ENCODE measurements at places on chromosomes 5 and 9.
A peak's percentile ranks its signal among the peaks of the same experiment; 100 is the strongest.

GRCh38 chr5:102737161-102737560 lies 17.9 kb upstream of the PAM start:
- no peak for DNase-seq

- DNase-seq = no peak
Measured at GRCh38 chr9:78103971-78104433, 72.4 kb upstream of the GNAQ start.

DNA sequence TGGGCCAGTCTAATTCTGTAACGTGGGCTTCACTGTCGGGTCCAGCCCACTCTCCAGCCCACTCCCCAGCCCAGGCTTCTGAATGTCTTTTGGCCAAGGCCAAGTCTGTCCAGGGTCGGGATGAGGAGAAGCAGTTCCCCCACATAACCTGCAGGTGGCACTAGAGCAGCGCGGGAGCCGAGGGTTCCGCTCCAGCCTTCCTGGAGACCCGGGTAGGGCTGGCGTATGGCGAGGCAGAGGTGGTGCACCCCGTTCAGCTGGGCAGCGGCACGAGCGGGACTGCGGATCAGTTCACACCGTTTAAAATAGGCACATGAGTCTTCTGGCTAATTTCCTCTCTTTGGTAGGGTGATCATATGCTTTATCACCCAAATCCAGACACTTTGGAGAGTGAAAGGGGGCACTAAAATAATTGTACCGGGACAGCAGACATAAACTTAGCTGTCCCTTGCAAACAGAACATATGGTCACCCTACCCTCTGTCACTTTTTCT lies 185.9 kb downstream of the MSX2 start:
- peak; percentile 12 for DNase-seq

DNA sequence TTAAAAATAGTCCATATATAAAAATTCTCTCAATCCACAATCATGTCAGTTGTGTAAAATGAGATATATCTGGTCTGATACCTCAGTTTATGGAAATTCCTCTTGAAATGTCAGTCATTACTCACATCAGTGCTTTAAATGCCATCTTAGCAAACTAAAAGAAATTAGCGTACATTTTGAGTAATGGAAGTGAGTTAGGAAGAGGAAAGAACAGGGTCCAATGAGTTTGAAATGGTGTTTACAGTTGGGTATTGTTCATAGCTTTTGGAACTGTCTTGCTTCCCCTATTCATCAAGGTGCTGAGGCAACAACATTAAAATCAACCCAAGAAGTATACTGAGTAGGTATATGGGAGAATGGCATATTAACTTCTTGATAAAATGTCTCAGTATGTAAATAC lies 8.7 kb upstream of the MTX3 start:
- DNase-seq = no peak

GRCh38 chr5:147691130-147691529 lies 91.4 kb downstream of the JAKMIP2 start:
- no peak for DNase-seq

- DNase-seq = no peak
Measured at GRCh38 chr5:136740228-136740627, 374.9 kb upstream of the TRPC7 start.

DNA sequence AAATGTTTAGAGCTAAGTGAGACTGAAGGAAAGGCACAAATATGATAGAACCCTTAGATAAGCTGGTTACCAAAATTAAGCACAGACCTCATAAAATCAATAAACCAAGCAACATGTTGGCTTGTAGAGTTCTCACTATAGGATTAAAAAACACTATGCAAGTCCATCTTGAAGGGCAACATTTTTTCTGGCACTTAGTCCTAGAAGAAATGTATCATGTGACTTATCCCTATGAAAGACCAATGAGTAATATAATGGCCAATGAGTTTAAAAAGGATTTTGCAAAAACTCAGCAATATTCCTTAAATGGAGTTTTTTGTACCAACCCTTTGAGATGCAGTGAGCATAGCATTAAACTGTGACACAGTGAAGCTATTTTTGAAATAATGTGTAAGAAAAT lies 216.3 kb upstream of the ADRA1B start:
- DNase-seq = no peak

GRCh38 chr9:89744255-89744648 lies 139.4 kb downstream of the GADD45G start:
- DNase-seq = no peak

GRCh38 chr9:17453751-17454150 lies 125.1 kb upstream of the SH3GL2 start:
- DNase-seq = no peak

DNA sequence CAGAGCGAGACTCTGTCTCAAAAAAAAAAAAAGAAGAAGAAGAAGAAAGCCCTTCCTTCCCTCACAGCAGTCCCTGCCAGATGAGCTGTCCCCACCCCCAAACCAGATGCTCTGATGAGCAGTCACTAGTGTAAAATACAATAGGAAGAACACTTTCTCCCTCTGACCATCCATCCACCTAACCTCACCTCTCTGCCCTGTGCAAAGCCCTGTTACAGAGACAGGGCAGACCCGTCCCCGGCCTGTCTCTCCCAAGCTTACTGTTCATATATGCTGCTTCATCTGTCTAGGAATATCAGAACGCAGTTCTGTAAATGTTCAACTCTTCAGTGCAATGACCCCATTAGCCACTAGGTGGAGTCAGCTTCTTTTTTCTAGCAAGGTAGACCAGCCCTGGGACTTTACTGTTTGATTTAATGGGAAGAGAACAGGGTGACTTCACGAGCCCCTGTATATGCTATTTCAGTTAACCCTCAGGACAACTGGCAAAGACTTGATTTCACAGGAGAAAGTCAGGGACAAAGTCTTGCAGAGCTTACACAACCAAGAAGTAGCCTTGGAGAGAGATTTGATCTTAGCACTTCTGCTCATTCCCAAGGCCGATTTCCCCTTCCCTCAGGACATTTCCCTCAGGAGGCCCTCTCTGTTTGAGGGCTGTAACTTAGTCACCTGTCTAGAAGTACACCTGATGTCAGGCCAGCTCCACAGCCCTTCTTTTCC lies 14.9 kb upstream of the FGFR4 start:
- peak; percentile 50 for DNase-seq

- DNase-seq = no peak
Measured at GRCh38 chr5:78727786-78728761, 79.5 kb upstream of the LHFPL2 start.

DNA sequence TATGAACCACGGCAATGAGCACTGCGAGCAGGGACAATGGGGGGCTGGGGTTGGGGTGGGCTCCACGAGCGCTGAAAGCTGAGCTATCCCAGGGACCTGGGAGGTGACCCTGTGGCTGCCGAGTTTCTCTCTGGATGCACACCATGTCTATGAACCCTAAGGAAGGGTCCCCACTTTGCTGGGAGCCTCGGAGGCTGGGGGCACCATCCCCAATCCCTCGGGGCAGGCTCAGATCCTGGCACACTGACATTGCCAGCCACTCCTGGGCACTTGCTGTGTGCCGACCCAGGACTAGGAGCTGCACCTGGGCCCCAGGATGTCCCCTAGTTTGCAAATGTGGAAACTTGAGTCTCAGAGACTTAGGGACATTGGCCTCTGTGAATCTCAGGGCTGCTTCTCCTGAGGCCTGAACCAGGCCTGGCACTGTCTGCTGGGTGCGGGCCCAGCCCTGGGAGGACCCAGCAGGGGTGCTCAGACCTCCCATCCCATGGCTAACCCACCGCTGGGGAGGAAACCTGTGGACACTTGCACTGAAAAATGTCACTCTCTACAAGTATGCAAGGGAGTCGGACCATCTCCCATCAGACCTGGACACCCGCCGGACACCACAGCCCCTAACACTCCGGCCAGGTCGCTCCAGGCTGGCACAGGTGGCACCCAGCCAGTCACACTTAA lies 13.0 kb upstream of the CAMSAP1 start:
- no peak for DNase-seq

GRCh38 chr5:118687661-118688621 lies 300.4 kb downstream of the DTWD2 start:
- DNase-seq = no peak

DNA sequence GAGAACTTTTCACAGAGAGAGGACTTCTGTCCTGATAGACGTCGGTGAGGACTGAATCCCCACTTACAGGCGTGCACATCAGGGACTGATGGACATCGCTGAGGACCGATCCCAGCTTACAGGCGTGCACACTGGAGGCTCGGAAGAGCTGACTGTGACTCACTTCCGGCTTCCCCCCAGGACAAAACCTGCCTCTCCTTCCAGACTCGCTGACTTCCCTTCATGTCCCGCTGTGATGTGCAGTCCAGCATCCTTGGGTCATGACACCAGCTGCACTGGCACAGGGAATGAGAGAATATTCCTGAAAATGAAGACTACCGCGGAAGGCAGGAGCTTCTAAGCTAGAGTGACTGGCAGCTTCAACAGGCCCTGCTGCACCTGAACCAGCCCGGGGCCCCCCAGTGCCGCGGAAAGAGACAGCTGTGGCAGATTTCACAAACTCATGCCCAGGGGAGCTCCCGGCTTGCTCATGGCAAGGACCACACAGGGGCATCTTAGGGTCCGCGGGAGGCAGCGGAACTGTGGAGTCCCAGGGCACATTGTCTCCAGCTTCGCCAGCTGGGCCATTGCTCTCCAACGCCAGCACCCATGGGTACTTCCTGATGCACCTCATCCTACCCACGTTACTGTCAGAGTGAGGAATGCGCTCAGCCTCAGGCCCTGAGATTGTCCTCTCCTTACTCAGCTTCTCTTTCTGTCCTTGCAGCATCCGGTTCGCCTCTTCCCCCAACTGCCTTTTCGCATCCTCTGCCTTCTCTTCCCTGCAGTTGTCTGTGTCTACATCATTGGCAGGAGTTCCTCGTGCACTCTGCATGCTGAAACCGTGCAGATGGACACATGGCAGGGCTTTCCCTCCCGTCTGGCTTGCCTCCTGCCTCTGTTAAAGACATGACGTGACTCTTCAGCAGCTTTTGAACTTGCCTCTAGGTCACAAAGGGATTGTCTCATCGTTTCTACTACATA lies 29.5 kb downstream of the SURF6 start:
- DNase-seq = no peak

DNA sequence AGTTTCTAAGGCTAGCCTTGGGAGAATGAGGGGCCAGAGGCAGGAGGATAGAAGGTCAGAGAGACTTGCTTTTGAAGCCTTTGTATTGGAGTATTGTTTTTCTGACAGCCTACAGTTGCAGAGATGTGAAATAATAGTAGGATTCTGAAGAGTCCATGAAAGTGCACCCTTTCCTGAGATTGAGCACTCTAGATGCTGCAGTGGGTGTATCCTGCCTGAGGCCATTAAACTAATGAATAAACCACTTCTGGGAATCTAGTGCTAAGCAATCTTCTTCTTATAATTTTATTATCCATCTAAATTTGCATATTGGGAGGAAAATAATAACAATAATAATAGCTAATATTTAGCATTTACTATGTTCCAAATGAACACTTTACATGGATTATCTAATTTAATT lies 19.3 kb upstream of the NNT start:
- DNase-seq = no peak

DNA sequence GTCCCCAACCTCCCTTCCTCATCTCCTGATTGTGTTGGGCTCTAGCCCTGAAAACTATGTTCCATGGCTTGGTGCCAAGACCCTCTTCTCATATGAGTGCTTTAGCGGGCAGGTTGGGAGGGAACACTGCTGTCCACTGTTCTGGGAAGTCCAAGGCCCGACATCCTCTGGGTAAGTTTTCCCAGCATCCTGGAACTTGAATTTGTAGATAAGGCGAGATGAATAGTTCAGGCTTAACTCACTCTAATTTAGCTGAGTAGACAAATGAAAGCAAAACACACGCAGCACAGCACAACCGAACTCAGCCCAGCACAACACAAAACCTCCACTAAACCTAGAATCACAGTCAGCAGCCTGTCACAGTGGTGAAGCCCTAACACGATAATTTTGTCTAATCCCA lies 95.3 kb upstream of the SLC28A3 start:
- DNase-seq = no peak

DNA sequence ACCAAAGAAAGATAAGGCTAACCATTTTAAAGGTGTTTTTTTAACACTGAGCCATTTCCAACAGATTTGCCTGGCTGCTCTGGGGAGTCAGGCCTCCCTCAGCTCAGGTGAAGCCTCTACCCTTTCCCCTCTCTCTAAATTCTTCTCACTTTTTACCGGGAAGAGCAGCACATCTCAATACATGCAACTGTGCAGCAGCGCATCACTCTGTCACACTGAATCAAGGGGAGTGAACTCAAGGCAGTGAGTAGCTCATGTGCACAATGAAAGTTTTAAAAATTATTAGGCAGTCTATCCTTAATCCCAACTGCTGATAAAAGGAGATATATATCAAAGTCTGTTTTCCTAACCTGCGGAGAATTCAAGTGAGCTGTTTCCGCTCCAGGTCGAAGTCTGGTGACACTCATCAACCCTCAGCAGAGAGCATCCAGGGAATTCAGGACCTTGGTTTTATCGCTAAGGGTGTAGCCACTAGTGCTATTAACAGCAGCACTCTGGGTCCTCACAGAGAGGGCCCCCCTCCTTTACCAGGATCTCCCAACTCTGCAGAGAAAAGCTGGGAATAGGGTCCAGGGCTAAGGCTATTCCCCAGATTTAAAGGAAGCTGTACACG lies 1.0 kb downstream of the CEMIP2 start:
- DNase-seq = no peak

- no peak for DNase-seq
Measured at GRCh38 chr9:34289159-34289558, 39.9 kb downstream of the KIF24 start.

- DNase-seq = no peak
Measured at GRCh38 chr5:53482717-53483638, 2.5 kb downstream of the FST start.

DNA sequence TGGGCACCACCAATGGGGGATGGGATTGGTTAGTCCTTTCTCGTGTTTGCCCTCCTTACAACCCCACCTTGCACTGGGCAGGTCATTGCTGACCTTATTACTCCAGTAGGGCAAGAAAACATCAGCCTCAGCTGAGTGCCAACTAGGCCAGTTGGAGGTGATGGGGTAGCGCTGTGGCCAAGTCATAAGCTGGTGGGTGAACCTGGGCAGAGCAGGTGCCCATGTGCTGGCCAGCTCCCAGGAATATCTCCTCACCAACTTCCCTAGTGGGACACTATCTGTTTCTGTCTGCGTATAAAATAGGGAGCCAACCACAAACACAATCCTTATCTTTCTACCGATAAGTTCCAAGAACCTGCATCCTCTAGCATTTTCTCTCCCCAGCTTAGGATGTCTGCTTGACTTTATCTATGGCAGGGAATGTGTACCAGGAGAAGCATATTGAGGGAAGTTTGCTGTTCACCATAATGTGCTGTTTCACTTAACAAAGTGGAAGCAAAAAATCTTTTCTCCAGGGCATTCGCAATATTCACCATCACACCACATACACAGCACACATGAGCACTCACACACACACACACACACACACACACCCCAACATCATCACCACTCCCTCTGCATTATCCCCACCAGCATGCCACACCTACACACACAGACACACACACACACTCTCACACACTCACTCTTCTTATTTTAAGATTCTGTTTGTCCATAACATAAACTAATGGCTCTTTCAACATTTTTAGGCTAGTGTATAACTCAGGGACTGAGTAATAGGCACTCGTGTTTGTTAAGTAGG lies 390.0 kb downstream of the ENC1 start:
- no peak for DNase-seq

DNA sequence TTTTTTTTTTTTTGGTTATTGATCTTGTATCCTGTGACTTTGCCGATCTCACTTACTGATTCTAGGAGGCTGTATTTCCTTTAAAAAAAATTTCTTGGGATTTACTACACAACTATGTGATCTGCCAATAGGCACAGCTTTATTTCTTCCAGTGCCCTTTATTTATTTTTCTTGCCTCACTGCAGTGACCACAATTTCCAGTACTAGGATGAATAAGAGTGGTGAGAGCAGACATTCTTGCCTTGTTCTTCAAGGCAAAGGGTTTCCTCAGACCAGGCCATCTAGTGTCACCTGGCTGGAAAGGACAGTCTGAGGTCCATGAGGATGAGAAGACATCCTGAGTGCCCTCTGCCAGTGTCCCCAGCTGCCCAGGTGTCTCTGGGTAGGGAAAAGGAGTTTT lies 265.4 kb downstream of the SPOCK1 start:
- no peak for DNase-seq
